ENCODE measurements at places on chromosomes 12 and 14.
A peak's percentile ranks its signal among the peaks of the same experiment; 100 is the strongest.

GRCh38 chr14:97319691-97320090 lies 522.5 kb downstream of the VRK1 start:
- no peak overlapping the region for H3K27ac ChIP-seq
- H3K36me3 ChIP-seq = no peaks in the 10 kb centered on the region
- H3K4me3 ChIP-seq = no peak overlapping the region

DNA sequence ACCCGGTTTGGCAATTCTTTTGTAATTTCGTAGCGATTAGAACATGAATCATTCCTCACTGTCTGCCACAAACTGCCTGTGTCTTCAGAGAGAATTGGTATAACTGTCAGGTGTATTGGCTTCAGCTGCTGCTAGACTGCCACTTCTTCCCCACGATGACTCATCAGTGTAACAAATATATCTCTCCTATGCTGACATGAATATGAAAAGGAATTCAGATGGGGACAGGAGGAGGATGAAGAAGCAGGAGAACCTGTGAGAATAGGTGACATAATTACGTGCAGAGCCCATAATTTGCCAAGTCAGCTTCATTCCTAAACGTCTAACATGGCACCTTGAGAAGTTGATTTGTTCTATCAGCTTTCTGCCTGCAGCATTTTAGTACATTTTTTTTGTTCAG lies 64.9 kb downstream of the FRMD6 start:
- DNase-seq = no peak
- H3K36me3 ChIP-seq = peaks cover 40% of the 10 kb centered on the region
- no peak overlapping the region for H3K4me3 ChIP-seq
- peak overlapping the region; percentile 77 for H3K27ac ChIP-seq

GRCh38 chr12:50979369-50980052 lies 27.2 kb downstream of the HIGD1C start:
- no peak overlapping the region for H3K4me3 ChIP-seq
- peaks cover 14% of the 10 kb centered on the region for H3K4me1 ChIP-seq
- peaks cover 16% of the 10 kb centered on the region for H3K36me3 ChIP-seq

- DNase-seq = no peak
- H3K4me1 ChIP-seq = no peaks in the 10 kb centered on the region
- no peak overlapping the region for H3K4me3 ChIP-seq
- no peak overlapping the region for H3K27ac ChIP-seq
- H3K36me3 ChIP-seq = peaks cover 6% of the 10 kb centered on the region
- H3K27me3 ChIP-seq = no peaks in the 10 kb centered on the region
Observed at GRCh38 chr12:14605401-14605989, 37.8 kb upstream of the PLBD1 start.

Measured in chondrocyte (in vitro differentiated cells).